Gastrocnemius medialis (tissue), 4 donors: ENCODE measurements at places on chromosomes 4 and X. TPM values are rescaled to one million over a fixed set of nuclear protein-coding genes. Genes with fewer than 3 reads are reported as not detected.

The NEXMIF gene
- total RNA-seq: 0.02 TPM

The ZGRF1 gene
- total RNA-seq: 1.2 TPM

The CT45A2 gene
- not detected for total RNA-seq

The SMIM10L2A gene
- total RNA-seq: not detected

The ARHGEF38 gene
- total RNA-seq: not detected

The CCDC120 gene
- total RNA-seq: 0.49 TPM

The STPG2 gene
- 0.42 TPM for total RNA-seq

The MRPL1 gene
- total RNA-seq: 31.6 TPM

The TBX22 gene
- total RNA-seq: not detected

The C1QTNF7 gene
- 0.46 TPM for total RNA-seq

GRCh38 chr4:91222014-91222413 is 1081.8 kb upstream of the GRID2 start:
- no peak overlapping the region for H3K27ac ChIP-seq
- H3K4me3 ChIP-seq: no peak overlapping the region
- H3K27me3 ChIP-seq: no peaks in the 10 kb centered on the region
- DNase-seq: no peak
- no peaks in the 10 kb centered on the region for H3K36me3 ChIP-seq

GRCh38 chrX:153766871-153767673 is 3.0 kb downstream of the PLXNB3 start:
- peak; percentile 31 for DNase-seq
- no peaks in the 10 kb centered on the region for H3K36me3 ChIP-seq
- H3K27me3 ChIP-seq: no peaks in the 10 kb centered on the region
- H3K4me3 ChIP-seq: no peak overlapping the region
- H3K27ac ChIP-seq: no peak overlapping the region
- no peaks in the 10 kb centered on the region for H3K4me1 ChIP-seq

DNA sequence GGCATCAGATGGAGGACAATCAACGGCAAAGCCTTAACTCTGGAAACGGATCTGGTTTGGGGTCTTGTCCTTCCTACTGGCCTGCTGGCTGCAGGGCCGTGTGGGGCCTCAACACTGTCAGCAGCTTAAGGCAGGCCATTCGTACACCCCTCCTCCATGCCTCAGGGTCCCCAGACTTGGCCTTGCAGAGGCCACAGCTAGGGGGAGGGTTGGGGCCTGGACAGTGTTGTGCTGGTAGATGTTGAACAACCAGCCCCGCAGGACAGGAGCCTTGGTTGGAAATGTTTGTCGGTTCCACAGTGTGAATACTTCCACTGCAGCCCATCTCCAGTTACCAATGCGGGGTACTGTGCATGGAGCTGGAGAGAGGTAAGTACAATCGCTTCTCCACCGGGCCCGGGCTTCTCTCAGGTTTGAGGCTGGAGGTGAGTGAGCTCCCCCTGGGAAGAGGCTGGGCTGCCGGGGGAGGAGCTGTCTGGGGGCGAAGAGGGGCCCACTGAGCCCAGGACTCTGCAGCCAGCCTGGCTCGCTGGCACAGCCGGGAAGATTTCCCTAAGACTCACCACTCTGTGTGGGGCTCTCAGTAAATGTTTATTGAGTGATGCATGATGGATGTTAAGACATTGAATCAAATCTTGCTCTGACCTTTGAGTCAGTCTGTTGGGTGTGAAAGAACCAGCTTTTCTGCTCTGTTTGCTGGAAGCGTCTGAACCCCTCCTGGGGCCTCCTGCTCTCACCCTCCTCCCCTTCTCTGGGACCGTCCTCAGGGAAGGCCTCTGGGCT is 19.7 kb upstream of the GPR78 start:
- H3K27ac ChIP-seq: no peak overlapping the region
- no peak for DNase-seq
- H3K4me3 ChIP-seq: no peak overlapping the region
- no peaks in the 10 kb centered on the region for H3K36me3 ChIP-seq
- no peaks in the 10 kb centered on the region for H3K27me3 ChIP-seq

GRCh38 chr4:152643153-152644035 is 36.4 kb downstream of the TMEM154 start:
- no peak overlapping the region for H3K27ac ChIP-seq
- H3K4me3 ChIP-seq: no peak overlapping the region
- no peaks in the 10 kb centered on the region for H3K4me1 ChIP-seq

DNA sequence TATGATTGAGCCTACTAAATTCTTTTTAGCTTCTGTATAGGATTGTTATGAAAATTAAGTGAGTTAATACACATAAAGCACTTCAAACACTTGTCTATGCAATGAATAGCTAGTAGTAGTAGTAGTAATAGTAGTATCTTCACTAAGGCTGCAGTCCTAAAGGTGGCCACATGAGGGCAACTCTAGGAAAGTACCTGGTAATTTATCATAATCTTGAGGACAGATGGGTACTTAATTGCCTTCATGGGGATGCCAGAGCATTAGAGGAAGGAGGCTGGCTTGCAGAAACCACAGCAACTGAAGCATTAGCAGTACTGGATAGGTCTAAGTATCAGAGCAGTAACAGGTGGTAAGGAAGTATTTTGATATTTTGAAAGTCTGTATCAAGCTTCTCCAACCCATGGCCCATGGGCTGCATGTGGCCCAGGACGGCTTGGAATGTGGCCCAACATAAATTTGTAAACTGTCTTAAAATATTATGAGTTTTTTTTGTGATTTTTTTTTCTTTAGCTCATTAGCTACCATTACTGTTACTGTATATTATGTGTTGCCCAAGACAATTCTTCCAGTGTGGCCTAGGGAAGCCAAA is 17.3 kb downstream of the NIPAL1 start:
- no peak overlapping the region for H3K4me3 ChIP-seq
- no peak overlapping the region for H3K27ac ChIP-seq
- DNase-seq: no peak
- no peaks in the 10 kb centered on the region for H3K36me3 ChIP-seq
- H3K4me1 ChIP-seq: peaks cover 20% of the 10 kb centered on the region

GRCh38 chrX:63350465-63350877 is 661 bp downstream of the SPIN4 start:
- no peak overlapping the region for H3K27ac ChIP-seq
- no peaks in the 10 kb centered on the region for H3K27me3 ChIP-seq
- peak overlapping the region; percentile 62 for H3K4me3 ChIP-seq
- no peaks in the 10 kb centered on the region for H3K36me3 ChIP-seq

DNA sequence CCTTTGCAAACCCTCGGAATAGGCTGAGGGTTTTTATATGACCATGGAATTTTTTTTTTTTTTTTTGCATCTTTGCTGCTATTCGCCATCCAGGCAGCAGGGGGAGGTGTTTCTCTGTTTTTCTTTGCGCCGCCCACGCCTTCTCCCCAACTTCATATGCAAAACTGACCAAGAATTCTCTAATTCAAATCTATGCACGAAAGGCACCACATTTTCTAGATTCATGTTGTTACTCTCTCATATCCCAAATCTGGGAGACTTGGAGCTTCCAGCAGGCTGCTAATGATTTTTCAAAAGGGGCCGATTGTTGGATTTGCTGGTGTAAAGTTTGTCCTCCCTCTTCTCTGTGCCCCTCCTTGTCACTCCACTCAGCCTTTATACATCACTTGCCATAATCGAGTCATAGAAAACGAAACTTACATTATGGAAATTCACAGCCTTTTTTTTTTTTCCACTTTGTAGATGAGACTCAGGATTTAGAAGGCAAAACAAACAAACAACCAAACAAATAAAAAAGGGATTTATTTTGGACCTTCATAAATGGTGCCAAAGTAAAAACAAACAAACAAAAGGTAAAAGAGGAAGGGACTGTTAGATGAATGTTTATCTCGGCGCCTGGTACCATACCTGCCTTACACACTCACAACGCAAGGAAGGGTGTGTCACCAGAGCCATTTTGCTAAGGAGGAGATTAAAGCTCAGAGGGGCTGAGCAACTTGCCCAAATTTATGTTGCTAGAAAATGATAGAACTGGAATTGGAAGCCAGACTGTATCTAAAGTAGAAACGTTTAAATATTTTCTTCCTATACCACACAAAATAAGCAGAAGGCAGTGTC is 29.3 kb upstream of the BOD1L1 start:
- no peaks in the 10 kb centered on the region for H3K36me3 ChIP-seq
- DNase-seq: no peak
- peaks cover 7% of the 10 kb centered on the region for H3K27me3 ChIP-seq
- H3K27ac ChIP-seq: no peak overlapping the region
- peak overlapping the region; percentile 32 for H3K4me3 ChIP-seq

GRCh38 chr4:61555789-61556188 is 355.7 kb downstream of the ADGRL3 start:
- H3K36me3 ChIP-seq: no peaks in the 10 kb centered on the region
- no peaks in the 10 kb centered on the region for H3K4me1 ChIP-seq
- H3K4me3 ChIP-seq: no peak overlapping the region
- DNase-seq: no peak
- H3K27me3 ChIP-seq: no peaks in the 10 kb centered on the region
- H3K27ac ChIP-seq: no peak overlapping the region

GRCh38 chr4:48031802-48032525 is 15.4 kb downstream of the NIPAL1 start:
- H3K27me3 ChIP-seq: no peaks in the 10 kb centered on the region
- H3K27ac ChIP-seq: peak overlapping the region; percentile 62
- no peaks in the 10 kb centered on the region for H3K36me3 ChIP-seq
- H3K4me1 ChIP-seq: peaks cover 19% of the 10 kb centered on the region

GRCh38 chr4:150768497-150768896 is 186.5 kb downstream of the MAB21L2 start:
- H3K4me3 ChIP-seq: no peak overlapping the region
- H3K27ac ChIP-seq: no peak overlapping the region
- no peaks in the 10 kb centered on the region for H3K36me3 ChIP-seq
- DNase-seq: no peak
- no peaks in the 10 kb centered on the region for H3K27me3 ChIP-seq
- no peaks in the 10 kb centered on the region for H3K4me1 ChIP-seq

DNA sequence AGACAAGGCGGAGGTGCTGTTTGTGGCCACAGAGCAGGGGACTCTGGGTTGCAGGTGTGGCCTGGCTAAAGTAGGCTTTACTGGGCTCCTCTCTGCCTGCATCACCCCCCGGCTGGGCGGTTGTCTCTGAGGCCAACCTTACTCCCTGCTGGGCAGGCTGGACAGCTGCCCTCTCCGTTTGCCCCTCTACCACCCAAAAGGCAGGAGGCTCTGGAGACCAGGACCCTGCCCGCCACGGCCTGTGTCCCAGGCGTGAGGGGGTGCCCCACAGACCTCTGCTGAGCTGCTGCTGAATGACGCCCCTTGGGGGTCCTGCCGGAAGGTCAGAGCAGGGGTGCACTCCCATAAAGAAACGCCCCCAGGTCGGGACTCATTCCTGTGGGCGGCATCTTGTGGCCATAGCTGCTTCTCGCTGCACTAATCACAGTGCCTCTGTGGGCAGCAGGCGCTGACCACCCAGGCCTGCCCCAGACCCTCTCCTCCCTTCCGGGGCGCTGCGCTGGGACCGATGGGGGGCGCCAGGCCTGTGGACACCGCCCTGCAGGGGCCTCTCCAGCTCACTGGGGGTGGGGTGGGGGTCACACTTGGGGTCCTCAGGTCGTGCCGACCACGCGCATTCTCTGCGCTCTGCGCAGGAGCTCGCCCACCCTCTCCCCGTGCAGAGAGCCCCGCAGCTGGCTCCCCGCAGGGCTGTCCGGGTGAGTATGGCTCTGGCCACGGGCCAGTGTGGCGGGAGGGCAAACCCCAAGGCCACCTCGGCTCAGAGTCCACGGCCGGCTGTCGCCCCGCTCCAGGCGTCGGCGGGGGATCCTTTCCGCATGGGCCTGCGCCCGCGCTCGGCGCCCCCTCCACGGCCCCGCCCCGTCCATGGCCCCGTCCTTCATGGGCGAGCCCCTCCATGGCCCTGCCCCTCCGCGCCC is 920 bp downstream of the HTT-AS start:
- H3K27me3 ChIP-seq: no peaks in the 10 kb centered on the region
- H3K36me3 ChIP-seq: no peaks in the 10 kb centered on the region
- peak overlapping the region; percentile 76 for H3K4me3 ChIP-seq

DNA sequence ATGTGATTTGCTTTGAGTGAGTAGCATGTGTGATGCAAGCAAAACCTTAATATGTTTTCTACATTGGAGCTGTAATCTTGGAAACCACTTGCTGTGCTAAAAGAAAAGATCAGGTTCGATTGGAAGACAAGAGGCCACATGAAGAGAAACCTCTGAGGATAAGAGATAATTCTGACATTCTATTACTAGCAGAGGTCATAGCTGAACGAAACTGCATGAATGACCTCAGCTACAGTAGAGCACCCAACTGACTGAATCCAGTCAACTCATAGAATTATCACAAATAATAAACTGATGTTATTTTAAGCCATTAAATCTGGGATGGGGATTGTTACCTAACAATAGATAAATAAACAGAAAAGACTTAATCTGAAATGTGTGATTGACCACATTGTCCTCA is 147.1 kb downstream of the CAMK2D start:
- peak overlapping the region; percentile 8 for H3K27ac ChIP-seq
- H3K27me3 ChIP-seq: no peaks in the 10 kb centered on the region
- H3K4me1 ChIP-seq: peaks cover 58% of the 10 kb centered on the region
- DNase-seq: no peak
- no peak overlapping the region for H3K4me3 ChIP-seq
- H3K36me3 ChIP-seq: no peaks in the 10 kb centered on the region

GRCh38 chr4:87310691-87311335 is 11.9 kb downstream of the HSD17B13 start:
- no peaks in the 10 kb centered on the region for H3K27me3 ChIP-seq
- DNase-seq: no peak
- peaks cover 4% of the 10 kb centered on the region for H3K4me1 ChIP-seq
- no peak overlapping the region for H3K4me3 ChIP-seq
- H3K36me3 ChIP-seq: no peaks in the 10 kb centered on the region

- no peak overlapping the region for H3K27ac ChIP-seq
- H3K4me1 ChIP-seq: no peaks in the 10 kb centered on the region
- H3K36me3 ChIP-seq: no peaks in the 10 kb centered on the region
- no peak for DNase-seq
- no peaks in the 10 kb centered on the region for H3K27me3 ChIP-seq
- H3K4me3 ChIP-seq: no peak overlapping the region
These were observed 16.9 kb upstream of the LRBA start for GRCh38 chr4:151031831-151032605.

DNA sequence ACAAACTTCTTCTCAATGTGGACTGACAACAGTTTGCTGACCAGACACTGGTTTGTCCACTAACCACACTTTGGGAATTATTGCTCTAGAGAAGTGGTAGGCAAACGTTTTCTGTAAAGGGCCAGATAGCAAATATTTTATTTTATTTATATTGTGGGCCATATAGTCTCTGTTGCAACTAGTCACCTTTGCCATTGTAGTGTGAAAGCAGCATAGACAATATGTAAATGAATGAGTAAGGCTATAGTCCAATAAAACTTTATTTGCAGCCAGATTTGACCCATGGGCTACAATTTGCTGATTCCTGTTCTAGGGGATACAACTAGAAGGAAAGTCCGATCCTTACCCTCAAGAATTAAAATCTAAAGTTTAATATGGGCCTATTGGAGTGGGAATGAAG is 14.5 kb downstream of the TSPAN7 start:
- no peaks in the 10 kb centered on the region for H3K36me3 ChIP-seq
- no peak overlapping the region for H3K27ac ChIP-seq
- no peak overlapping the region for H3K4me3 ChIP-seq
- no peaks in the 10 kb centered on the region for H3K4me1 ChIP-seq
- no peak for DNase-seq

- H3K27ac ChIP-seq: no peak overlapping the region
- no peaks in the 10 kb centered on the region for H3K4me1 ChIP-seq
- DNase-seq: no peak
- H3K27me3 ChIP-seq: no peaks in the 10 kb centered on the region
- H3K36me3 ChIP-seq: no peaks in the 10 kb centered on the region
- H3K4me3 ChIP-seq: no peak overlapping the region
These were observed 229.0 kb downstream of the PABPC4L start for GRCh38 chr4:133972586-133972985.

- H3K27me3 ChIP-seq: no peaks in the 10 kb centered on the region
- H3K4me3 ChIP-seq: no peak overlapping the region
- DNase-seq: no peak
- no peak overlapping the region for H3K27ac ChIP-seq
- no peaks in the 10 kb centered on the region for H3K4me1 ChIP-seq
These were observed 6.8 kb downstream of the MMAA start for GRCh38 chr4:145625677-145626622.
